ENCODE measurements at places on chromosomes 4 and X.

DNA sequence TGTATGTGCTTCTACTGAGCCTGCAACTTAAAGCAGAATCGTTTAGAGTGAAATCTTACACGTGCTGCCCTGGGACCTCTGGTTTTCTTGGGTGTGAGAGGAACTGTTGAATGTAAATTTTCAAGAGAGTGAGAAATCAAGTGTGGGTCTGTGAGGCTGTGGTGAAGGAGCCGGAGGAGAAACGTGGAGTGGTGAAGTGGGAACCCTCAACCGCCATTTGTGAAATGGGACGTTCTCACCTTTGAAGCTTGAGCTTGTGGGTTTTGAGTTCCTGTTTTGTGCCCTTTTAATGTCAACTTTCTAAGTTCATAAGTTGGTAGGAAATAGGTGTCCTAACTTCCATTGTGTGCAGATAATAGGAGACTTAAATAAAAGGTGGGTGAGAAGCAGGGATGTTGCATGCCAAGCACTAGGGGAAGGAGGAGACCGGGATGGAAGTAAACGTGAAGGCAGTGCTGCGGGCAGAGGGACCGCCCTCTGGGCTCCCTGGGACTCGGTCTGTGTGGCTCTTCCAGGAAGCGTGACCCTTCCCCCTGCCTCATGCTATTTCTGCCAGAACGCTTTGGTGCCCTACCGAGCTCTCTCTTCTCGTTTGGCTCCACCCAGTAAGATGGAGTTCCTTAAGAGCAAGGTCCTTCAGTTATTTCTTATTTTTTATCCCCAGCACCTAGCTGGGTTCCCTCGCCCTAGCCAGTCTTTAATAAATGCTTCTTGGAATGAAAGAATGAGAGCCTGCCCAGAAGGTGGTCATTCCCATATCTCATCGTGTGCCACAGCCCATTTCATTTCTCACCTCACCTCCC is 56.0 kb downstream of the TMEM131L start:
- no peak for DNase-seq

GRCh38 chr4:41061482-41062185 is 152.7 kb downstream of the APBB2 start:
- DNase-seq, result no peak

- DNase-seq, result no peak
Measured at GRCh38 chr4:2378898-2379297, 39.5 kb downstream of the ZFYVE28 start.

- no peak for DNase-seq
Measured at GRCh38 chrX:37357436-37357835, 8.3 kb downstream of the PRRG1 start.

Data from activated T-cell treated with anti-CD3 and anti-CD28 coated beads for 4 hours (primary cell).